ENCODE measurements at places on chromosomes 3 and 15. TPM values are rescaled to one million over a fixed set of nuclear protein-coding genes. Genes with fewer than 3 reads are reported as not detected.

ROBO2 gene
- 0.95 TPM for total RNA-seq

GRCh38 chr3:195384952-195385351 is 57.9 kb downstream of the ACAP2 start:
- H3K4me3 ChIP-seq, result no peak overlapping the region
- no peaks in the 10 kb centered on the region for H3K27me3 ChIP-seq
- H3K27ac ChIP-seq, result no peak overlapping the region
- peaks cover 5% of the 10 kb centered on the region for H3K36me3 ChIP-seq
- DNase-seq, result no peak

GRCh38 chr3:31275583-31275982 is 257.1 kb upstream of the STT3B start:
- H3K27ac ChIP-seq, result peak overlapping the region; percentile 42
- no peaks in the 10 kb centered on the region for H3K27me3 ChIP-seq
- no peaks in the 10 kb centered on the region for H3K36me3 ChIP-seq

- H3K4me3 ChIP-seq, result no peak overlapping the region
- no peak for DNase-seq
- no peaks in the 10 kb centered on the region for H3K36me3 ChIP-seq
- peaks cover 74% of the 10 kb centered on the region for H3K4me1 ChIP-seq
Measured at GRCh38 chr15:63372753-63373152, 8.9 kb downstream of the CA12 start.

NR2E3 gene
- total RNA-seq, result 0.48 TPM

GRCh38 chr3:196120291-196120951 is 38.5 kb upstream of the TFRC start:
- no peaks in the 10 kb centered on the region for H3K36me3 ChIP-seq
- no peak overlapping the region for H3K27ac ChIP-seq
- DNase-seq, result no peak
- peaks cover 6% of the 10 kb centered on the region for H3K4me1 ChIP-seq

DNA sequence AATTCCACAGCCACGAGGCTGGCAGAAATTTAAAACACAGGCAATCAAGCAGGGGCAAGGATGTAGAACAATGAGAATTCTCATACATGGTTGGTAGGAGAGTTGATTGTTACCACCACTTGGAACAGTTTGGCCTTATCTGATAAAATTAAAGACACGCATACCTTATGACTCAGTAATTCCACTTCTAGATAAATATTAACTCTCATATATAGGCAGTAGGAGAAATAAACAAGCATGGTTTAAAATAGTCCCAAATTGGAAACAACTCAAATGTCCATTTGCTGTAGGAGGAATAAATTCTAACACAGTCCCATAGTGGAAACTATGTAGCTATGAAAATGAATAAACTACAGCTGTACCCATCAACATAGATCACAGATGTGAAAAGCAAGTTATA is 42.3 kb upstream of the USP3 start:
- H3K4me3 ChIP-seq, result no peak overlapping the region
- no peak for DNase-seq
- no peaks in the 10 kb centered on the region for H3K36me3 ChIP-seq
- H3K27ac ChIP-seq, result no peak overlapping the region
- H3K27me3 ChIP-seq, result no peaks in the 10 kb centered on the region
- peaks cover 27% of the 10 kb centered on the region for H3K4me1 ChIP-seq

GRCh38 chr3:141096164-141096563 is 45.0 kb downstream of the SPSB4 start:
- peaks cover 26% of the 10 kb centered on the region for H3K4me1 ChIP-seq
- no peaks in the 10 kb centered on the region for H3K27me3 ChIP-seq
- H3K4me3 ChIP-seq, result no peak overlapping the region
- no peak overlapping the region for H3K27ac ChIP-seq

SLC49A4 gene
- total RNA-seq, result 31.0 TPM

GRCh38 chr15:68719051-68719450 is 101.6 kb downstream of the ANP32A start:
- no peak for DNase-seq
- H3K4me1 ChIP-seq, result no peaks in the 10 kb centered on the region
- H3K36me3 ChIP-seq, result peaks cover 3% of the 10 kb centered on the region
- no peak overlapping the region for H3K4me3 ChIP-seq

GRCh38 chr3:189967254-189967865 is 153.3 kb downstream of the P3H2 start:
- peaks cover 9% of the 10 kb centered on the region for H3K36me3 ChIP-seq
- no peak for DNase-seq
- H3K4me1 ChIP-seq, result no peaks in the 10 kb centered on the region
- H3K27me3 ChIP-seq, result no peaks in the 10 kb centered on the region

- no peak for DNase-seq
- H3K27me3 ChIP-seq, result peaks cover 16% of the 10 kb centered on the region
- H3K27ac ChIP-seq, result no peak overlapping the region
- no peaks in the 10 kb centered on the region for H3K36me3 ChIP-seq
- no peak overlapping the region for H3K4me3 ChIP-seq
Measured at GRCh38 chr3:42256135-42256819, 9.7 kb downstream of the CCK start.

DNA sequence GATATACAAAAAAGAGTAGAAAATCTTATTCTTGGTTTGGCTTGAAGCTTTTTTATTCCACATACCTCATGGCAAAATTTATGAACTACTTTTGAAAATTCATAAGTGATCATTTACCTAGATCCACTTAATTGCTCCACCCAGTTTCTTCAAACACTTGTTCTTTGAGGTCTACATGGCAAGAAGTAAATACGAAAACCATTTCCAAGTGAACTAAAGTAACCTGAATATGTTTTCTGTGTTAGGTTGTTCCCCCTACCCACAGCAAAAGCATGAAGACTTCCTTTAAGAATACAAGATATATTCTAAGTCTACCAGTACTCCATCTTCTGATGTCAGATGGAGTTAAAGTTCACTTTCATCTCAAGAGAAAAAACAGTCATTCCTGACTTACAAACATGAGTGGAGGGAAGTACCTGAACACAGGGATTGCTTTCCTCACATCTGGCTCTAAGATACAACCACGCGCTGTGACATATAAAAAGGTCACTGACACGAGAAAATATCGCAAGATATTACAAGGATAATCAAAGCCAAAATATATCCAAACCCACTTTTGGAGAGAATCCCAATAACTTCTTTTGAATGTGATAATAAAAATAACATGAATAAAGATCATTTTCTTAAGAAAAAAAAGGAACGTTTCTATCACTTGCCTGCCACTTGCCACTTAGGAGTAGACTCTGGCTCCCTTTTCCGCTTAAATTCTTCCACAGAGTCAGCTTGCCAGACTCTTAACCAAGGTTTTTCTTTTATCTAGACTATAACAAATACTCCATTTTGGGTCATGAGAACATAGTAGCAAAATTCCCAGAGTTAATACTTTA is 424.5 kb downstream of the TIGIT start:
- H3K36me3 ChIP-seq, result no peaks in the 10 kb centered on the region
- DNase-seq, result no peak
- peaks cover 10% of the 10 kb centered on the region for H3K4me1 ChIP-seq
- H3K4me3 ChIP-seq, result no peak overlapping the region

GRCh38 chr3:56702490-56703315 is 19.6 kb upstream of the TASOR start:
- H3K4me3 ChIP-seq, result no peak overlapping the region
- no peaks in the 10 kb centered on the region for H3K4me1 ChIP-seq
- no peaks in the 10 kb centered on the region for H3K27me3 ChIP-seq
- no peak overlapping the region for H3K27ac ChIP-seq
- no peak for DNase-seq

DNA sequence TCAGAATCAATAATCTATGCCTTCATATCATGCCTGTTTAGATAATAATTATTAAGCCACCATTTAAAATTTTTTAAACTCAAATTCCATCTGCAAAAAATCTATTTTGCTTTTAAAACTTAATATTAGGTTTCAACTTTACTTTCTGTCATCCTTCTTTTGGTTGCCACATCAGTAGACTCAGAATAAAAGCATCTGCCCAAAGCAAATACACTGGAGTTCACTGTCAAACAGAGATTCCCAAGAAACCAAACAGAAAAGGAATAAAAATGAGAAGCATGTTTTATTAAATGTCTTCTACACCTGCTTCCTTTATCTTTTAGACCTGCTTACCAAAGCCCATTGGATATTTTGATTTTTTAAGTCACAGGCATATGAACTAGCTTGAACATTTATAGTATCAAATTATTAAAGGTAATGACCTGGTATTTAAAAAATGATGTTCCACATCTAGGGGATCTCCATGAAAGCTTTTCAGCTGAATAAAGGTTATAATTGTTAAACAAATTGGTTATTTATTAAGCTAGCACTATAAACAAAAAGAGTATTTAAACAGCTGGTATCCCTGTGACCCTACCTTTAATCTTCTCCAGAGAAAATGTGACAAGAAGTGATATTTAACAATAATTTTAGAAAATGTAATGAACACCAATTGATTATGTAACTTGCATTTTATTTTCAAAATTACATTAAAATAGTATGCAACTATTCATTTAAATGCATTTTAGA is 62.5 kb downstream of the ALCAM start:
- no peaks in the 10 kb centered on the region for H3K27me3 ChIP-seq
- H3K36me3 ChIP-seq, result no peaks in the 10 kb centered on the region
- no peak overlapping the region for H3K4me3 ChIP-seq
- H3K27ac ChIP-seq, result no peak overlapping the region
- H3K4me1 ChIP-seq, result no peaks in the 10 kb centered on the region

MELTF gene
- 42.9 TPM for total RNA-seq

DNA sequence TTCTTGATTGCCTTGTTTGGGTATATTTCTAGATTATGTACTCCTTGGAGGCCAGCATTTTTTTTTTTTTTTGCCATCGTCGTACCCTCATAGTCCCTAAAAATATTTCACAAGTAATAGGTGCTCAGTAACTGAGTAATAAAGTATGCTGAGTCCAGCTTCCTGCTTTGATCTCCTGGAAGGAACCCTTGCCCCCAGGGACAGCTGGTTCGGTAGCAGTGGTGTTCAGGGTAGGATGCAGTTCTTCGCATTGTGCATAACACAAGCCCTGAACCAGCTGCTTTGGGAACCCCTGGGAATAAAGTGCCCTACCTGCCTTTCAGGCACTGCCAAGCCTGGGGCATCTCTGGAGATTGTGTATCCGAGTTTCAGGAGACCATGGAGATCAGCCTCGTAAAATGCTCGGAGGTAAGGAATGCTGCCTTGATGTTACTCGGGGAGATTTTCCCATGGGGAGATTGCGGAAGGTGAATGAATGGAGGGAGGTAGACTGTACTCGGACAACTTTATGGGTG is 7.6 kb downstream of the MYZAP start:
- peaks cover 34% of the 10 kb centered on the region for H3K4me1 ChIP-seq
- no peak for DNase-seq
- no peak overlapping the region for H3K27ac ChIP-seq
- H3K36me3 ChIP-seq, result no peaks in the 10 kb centered on the region
- no peaks in the 10 kb centered on the region for H3K27me3 ChIP-seq
- no peak overlapping the region for H3K4me3 ChIP-seq

PRRT3 gene
- 3.2 TPM for total RNA-seq

CLDN16 gene
- total RNA-seq, result 1.7 TPM

CRYGS gene
- total RNA-seq, result 6.7 TPM

DNA sequence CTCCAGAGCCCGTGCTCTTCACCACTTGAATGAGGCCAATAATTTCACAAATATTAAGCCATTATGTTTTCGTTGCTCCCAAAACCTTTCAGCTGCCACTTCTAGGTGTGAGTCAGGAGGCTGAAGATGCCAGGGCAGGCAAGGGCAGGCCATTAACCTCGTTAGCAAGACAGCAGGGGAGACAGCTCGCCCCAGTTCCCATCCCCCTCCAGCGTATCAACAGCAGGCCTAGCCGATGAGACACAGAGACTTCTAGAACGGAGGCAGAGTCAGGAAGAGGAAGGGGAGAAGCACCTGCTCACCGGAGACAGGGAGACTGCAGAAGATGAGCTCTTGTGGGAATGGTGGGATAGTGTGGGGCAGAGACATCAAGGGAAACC is 28.0 kb upstream of the PLA2G4E start:
- no peaks in the 10 kb centered on the region for H3K36me3 ChIP-seq
- H3K4me1 ChIP-seq, result peaks cover 25% of the 10 kb centered on the region
- no peak for DNase-seq
- H3K27me3 ChIP-seq, result no peaks in the 10 kb centered on the region

DNA sequence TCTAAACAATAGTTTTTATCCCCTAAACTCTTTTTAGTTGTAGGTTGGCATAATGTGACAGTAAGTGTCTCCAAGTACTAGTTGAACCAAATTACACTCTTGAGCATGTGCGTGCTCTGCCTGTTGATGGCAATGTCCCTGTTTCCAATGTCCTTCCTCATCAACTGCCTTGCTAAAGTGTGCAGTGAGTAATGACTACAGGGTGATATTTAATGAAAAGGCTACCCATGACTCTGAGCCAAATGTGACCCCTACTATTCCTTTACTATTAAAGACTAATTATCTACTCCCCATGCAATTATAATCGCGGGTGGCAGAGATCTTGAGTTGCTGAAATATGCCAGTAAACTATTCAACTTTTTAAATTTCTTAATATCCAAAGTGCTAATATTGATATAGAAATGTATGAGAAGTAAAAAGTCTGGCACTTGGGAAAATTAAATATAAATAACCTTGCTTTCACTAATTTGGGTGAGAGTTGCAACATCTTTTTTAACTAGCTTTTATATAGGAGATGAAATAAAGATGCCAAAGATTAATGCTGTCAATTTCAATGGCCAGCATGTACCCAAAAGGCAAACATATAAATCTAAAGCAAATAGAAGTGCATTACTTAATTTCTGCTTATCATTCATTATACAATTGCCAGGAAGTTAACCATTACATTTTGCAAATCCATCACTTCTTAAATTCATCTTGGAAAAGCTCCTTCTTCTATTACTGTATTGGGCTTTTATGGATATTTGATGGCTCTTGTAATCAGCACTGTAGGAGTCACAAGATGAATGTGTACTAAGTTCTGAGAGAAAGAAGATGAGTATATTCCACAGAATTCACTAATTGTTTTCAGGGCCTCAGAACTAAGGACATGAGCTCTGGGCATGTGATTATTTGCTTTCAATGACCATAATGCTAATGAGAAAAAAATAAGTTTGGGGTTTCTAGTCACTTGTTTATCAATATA is 518.2 kb upstream of the NAALADL2 start:
- no peak for DNase-seq
- H3K4me3 ChIP-seq, result no peak overlapping the region
- H3K36me3 ChIP-seq, result no peaks in the 10 kb centered on the region
- H3K4me1 ChIP-seq, result no peaks in the 10 kb centered on the region
- no peaks in the 10 kb centered on the region for H3K27me3 ChIP-seq
- H3K27ac ChIP-seq, result no peak overlapping the region

- H3K36me3 ChIP-seq, result peaks cover 22% of the 10 kb centered on the region
- H3K27me3 ChIP-seq, result no peaks in the 10 kb centered on the region
- H3K4me3 ChIP-seq, result no peak overlapping the region
- DNase-seq, result no peak
- H3K27ac ChIP-seq, result no peak overlapping the region
Measured at GRCh38 chr3:14423197-14423743, 20.9 kb downstream of the SLC6A6 start.

LEKR1 gene
- total RNA-seq, result 1.0 TPM

DNA sequence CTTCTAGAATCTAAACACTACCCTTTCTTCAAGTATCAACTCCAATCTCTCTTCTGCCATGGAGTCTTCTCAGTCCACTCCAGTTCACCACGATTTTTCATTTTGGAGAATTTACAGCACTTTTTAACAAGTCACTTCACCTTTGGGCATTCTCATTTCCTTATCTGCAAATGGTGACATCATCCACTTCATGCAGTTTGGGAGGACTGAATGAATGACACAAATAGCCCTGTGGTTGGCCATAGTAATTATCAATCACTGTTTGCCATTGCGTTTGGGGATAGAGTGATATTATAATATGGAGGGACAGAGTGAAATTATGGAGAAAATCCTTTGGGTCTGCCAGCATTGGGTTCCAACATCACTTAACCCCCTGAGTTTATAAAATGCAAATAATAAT is 38.0 kb upstream of the TM4SF1 start:
- H3K4me3 ChIP-seq, result no peak overlapping the region
- no peaks in the 10 kb centered on the region for H3K27me3 ChIP-seq
- peak overlapping the region; percentile 60 for H3K27ac ChIP-seq
- H3K36me3 ChIP-seq, result no peaks in the 10 kb centered on the region
- H3K4me1 ChIP-seq, result no peaks in the 10 kb centered on the region

Data from suprapubic skin (tissue), 4 donors.